ENCODE measurements at places on chromosomes 2 and 18.
A peak's percentile ranks its signal among the peaks of the same experiment; 100 is the strongest.

DNA sequence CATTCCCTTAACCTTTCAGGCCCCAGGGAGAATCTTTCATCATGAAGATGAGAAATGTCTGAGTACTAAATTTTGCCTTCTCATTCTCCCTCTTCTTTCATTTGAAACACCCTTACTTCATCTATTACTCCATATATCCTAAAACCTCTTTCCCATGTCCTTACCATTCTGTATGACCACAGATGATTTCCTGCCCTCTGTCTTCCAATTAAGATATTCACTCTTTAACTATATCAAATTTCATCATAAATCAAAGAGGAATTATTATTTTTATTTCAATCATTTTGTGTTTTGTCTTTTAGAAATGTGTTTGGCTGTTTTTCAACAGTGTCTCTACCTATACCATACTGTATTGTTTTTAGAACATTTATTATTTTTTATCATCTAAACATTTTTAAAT is 964.9 kb upstream of the KLHL29 start:
- no peak for DNase-seq

GRCh38 chr2:157469726-157470125 is 25.8 kb upstream of the CYTIP start:
- no peak for DNase-seq

GRCh38 chr2:136114382-136114781 is 3.6 kb downstream of the CXCR4 start:
- no peak for DNase-seq

- no peak for DNase-seq
Observed at GRCh38 chr2:201127570-201127969, 11.6 kb downstream of the CFLAR start.

DNA sequence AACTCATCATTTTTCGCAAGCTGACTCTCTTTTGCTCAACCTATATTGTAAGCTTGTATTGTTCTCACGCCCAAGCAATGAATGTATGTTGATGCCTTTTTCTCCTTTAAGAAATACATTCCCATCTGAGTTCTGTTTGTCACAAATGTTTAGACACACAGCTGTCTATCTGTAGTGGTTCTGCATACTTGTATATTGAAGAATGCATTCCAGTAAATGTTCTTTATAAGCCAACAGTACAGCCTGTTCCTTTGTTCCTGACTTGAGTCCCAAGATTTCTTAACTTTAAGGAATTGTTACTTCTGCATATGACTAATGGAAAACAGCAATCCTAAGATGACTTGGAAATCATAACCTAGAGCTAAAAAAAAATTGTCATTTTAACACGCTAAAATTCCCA is 849.1 kb upstream of the POU3F3 start:
- no peak for DNase-seq

DNA sequence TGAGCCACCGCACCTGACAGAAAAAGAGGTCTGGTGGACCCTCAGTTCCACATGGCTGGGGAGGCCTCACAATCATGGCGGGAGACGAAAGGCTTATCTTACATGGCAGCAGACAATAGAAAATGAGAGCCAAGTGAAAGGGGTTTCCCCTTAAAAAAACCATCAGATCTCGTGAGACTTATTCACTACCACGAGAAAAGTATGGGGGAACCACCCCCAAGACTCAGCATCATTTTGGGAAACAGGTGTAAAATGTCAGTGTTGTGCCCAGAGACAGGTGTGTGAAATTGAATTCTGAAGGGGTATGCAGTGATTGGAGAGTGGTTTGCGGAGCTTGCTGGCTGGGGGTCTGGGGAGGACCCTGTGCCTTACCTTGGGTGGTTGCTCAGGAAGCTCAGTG is 4.6 kb upstream of the D2HGDH start:
- no peak for DNase-seq

GRCh38 chr2:223735659-223736244 is 101.6 kb downstream of the AP1S3 start:
- DNase-seq = no peak

DNA sequence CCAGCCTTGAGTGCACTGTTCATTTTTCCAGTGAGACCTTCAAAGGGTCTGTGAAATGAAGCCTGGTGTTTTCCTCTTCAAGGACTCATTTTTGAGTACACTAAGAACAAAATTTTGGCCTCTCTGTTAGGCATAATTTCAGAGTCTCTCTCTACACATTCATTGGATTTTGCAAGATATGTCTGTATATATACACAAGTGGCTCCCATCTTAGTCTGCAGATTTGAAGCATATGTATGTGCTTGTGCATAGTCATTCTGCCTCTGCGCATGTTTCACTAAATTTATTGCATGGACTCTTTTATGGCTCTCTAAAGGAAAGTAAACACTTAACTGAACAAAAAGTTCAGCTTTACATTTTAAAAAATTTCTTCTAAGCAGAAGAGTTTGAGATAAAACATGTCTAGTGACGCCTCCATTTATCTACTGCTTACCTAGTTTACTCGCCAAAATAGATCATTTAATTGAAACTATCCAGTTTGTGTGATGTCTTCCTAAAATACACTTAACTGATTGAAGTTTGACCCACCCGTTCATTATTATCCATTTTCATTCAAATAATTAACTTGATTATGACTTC is 145.9 kb downstream of the FMNL2 start:
- DNase-seq = no peak

DNA sequence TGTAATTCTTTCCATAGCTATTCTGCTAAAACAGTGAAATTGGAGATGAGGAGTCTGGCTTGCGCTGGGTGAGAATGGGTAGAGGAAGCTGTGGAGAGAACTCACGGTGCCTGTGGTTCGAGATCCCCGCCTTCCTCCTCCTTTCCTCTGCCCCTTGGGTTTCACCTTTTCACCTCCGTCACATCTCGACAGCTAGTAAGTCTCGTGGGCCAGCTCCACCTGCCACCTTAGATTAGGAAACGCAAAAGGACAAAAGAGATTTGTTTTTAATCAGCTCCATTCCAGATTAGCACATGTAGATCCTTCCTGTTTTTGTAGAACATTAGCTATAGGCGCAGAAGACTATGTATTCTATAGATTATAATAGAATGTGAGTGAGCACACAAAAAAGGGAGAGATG is 20.6 kb downstream of the TRIB2 start:
- no peak for DNase-seq

DNA sequence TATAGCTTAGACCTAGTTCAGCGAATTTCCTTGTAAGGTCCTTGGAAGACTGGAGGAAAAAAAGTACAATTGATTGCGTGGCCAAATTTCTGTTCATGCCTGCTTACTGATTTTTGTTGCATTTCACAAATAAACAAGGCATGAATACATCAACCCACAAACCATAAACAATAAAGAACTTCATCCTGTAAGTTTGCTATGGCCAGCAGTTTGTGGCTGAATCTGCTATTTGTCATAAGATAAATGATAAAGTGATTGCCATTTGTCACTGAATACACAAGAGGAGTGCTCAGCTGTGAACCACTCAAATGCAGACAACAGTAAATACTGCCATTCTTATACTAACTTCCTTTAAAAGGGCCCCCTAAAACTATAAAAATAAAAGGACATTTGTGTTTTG is 259.5 kb downstream of the CCDC178 start:
- DNase-seq = no peak

DNA sequence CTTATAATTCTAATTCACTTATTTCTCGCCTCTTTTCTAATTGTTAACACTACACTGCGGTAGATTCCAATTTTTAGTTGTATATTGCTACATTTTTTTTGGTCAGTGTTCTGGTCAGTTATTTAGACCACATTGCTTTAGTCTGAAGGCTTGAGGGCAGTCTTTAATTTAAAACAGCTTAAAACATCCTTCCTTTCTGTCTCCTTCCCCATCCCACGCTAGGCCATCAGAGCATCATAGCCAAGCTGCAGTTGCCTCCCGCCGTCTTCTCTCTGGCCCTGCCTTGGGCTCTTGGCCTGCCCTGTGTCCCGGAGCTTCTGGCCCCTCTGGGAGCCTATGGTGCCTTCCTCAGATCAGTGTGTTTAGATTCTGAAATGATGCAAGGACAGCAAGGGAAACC is 52.6 kb upstream of the GLI2 start:
- no peak for DNase-seq

DNA sequence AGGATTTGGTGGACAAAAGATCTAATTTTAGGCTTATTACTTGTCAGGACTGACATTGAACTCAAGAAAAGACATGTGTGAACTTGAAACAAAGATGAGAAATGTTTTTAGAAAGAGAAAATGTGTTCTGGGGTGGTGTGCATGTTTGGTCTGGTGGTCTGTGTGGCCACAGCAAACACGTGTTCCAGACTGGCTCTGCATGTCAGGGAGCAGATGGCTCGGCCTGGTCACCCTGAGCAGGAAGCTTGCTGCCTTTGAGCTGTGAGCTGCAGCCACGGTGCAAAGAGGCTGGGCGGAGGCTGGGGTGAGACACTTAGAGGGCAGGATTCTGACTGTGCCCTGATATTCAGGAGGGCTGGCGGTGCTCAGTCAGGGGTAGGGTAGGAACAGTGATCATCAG is 186.1 kb downstream of the CTIF start:
- DNase-seq = no peak

DNA sequence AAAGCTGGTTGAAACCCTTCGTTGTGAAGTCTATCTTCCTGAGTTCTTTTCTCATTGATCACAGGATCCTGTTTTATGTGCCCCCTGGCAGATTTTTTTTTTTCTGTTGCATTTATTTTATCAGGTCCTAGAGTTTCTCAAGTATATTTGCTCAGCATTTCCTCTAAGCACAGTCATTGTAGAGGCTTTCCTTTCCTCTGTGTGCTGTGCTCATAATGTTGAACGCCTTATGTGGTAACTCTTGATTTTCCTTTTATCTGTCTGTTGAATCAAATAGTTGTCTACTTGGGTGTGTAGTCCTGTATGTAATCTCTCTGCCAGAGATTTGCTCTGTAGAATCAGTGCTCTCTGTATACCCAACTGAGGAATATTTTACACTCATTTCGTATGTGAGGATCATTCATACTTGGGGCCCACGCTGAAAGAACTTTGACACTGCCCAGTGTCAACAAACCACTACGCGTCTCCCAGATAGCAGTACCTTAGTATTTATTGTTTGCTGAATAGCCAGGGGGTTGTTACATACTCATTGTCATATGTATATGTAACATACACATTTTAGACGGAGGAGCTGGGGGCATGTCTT is 118.2 kb downstream of the CTNNA2 start:
- no peak for DNase-seq

GRCh38 chr2:73859721-73860586 is 31.2 kb downstream of the STAMBP start:
- no peak for DNase-seq

DNA sequence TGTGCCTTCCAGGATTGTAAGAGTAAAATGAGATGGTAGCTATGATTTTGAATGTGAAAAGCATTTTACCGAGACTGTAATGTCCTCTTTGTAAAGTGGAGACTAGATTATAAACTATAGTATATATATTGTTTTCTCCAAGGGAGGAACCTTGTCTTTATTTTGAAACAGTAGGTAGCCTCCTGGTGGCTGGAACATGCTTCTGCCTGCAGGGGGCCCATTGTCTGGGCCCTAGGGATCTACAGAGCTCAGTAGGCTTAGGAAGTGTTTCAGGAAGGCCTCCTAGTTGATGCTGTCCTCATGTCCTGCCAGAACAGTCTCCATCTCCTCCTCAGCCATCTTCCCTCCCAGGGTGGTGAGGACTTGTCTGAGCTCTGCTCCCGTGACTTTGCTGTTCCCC is 3.0 kb downstream of the PIKFYVE start:
- no peak for DNase-seq

DNA sequence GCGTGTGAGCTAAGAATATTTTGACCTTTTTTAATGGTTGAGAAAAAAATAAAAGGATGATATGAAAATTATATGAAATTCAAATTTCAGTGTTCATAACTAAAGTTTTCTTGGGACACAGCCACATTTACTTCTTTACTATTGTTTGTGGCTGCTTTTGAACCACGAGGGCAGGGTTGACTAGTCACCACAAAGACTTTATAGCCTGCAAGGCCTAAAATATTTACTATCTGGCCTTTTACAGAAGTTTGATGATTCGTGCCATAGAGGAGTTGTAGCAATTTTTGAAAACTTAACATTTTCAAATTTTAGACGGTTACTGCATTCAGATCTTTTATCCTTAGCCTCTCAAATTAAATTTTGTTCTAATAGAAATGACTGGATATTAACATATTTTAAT is 69.9 kb downstream of the LIMS1 start:
- no peak for DNase-seq

DNA sequence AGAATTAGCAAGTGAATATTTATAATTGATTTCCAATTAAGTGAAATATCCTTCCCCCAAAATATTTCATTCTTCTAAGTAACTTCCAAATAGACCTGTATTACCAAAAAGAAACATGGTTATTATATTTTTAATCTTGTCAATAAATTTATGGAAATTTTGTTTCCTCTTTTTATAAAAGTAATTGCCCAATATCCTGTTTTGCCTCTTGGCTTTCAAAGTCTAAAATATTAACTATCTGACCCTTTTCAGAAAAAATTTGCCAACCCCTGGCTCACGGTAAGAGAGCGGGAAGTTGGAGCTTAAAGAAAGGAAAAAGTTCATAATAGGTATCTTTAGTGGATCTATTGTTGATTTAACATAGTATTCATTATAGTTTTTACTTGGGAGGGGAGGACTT is 20.4 kb upstream of the SANBR start:
- DNase-seq = no peak

- peak; percentile 27 for DNase-seq
Observed at GRCh38 chr2:130920415-130921163, 83.9 kb downstream of the ARHGEF4 start.

DNA sequence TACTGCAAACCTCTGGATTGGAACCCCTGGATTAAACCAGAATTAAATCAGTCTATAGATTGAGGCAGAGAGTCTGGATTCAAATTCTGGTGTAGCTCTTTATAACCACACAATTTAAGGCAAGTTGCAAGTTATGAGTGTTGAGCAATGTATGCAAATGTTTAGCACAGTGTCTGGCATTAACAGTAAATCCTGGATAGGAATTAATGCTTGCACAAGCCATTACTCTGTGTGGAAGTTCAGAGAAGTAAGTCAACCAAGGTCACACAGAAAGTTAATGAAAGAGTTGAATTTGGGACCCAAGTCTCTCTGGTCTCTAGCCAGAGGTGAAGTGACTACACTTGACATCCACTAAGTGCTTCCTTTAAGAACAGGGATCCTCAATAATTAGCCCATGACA is 2.0 kb upstream of the MARCO start:
- no peak for DNase-seq
